ENCODE measurements at places on chromosomes 5 and 9.

DNA sequence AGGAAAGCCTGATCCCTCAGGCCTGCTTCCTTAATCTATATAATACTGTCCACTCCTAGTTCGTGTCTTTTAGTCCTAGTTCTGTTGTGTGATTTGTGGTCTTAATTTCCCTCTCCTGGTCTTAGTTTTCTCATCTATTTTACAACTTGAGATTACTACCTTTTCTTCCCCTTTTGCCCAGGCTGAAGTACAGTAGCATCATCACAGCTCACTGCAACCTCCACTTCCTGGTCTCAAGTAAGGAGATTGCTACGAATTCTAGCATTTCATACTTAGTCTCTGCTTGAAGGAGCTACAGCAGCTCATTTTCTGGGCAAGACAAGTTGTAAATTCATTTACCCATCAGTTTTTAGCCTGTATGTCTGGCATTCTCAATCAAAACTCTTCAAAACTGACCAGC is 5.5 kb downstream of the TRIM32 start:
- DNase-seq: peak; percentile 32

DNA sequence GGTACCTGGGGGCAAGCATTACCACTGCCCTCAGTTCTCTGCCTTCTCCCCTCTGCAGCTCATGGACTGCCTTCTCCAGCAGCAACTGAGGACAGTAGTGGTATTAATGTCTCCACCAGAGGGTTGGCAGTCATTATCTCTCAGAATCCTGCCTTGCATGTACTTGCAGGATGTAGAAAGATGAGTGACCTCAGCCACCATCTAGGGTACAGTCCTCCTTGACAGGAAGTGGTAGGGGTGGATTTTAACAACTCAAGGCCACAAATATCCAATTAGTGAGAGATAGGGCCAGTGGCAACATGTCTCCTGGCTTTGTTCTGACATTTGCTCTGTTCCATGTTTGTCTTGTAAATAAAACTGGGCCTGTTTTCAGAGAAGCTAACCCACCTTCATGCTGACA is 47.2 kb downstream of the F2R start:
- peak; percentile 37 for DNase-seq

GRCh38 chr5:122156724-122157325 is 27.5 kb downstream of the ZNF474 start:
- peak; percentile 15 for DNase-seq

DNA sequence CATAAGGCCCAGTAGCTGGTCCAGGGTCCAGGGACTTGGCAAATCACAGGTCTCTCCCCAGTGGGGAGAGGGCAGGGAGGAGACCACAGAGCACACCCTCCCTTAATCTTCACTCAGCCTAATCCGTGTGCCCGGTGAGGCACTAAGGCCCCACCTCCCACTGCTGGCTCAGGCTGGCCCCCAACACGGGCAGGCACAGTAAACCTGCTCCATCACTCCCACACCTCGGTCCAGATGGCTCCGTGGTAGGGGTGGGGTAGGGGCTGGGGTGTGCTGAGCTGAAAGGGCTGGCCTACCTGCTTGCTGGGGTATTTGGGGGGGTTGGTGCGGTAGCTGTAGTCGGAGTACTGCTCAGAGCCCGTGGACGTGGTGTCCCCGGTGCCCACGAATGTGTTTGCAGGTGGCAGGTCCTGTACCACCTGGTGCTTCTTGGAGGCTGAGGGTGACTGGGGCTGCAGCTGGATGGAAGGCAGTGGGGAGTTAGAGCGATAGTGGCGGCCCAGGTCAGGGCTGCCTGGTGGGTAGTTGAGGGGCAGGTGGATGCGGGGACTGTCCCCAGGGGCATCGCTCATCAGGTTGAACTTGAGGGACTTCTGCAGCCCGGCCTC is 15.2 kb downstream of the PCDH1 start:
- DNase-seq: no peak

GRCh38 chr5:3187771-3188425 is 407.7 kb upstream of the IRX1 start:
- no peak for DNase-seq

DNA sequence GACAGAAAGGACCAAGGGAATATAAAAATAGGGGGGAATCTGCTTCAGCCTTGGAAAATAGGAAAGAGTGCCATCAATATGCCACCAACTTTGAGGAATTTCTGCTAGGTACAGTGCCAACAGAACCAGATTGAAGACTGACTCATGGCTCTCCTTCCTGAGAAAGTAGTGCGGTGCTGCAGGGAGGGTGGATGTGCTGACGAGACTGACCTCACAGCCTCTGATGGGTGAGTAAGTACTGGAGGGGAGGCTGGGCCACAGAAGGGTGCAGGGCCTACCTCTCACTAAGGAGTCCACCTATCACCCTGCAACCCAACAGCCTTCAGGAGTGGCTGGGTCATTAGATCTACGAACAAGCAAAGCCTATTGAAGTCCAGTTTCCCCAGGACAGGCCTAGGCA is 187.6 kb downstream of the GABBR2 start:
- no peak for DNase-seq

DNA sequence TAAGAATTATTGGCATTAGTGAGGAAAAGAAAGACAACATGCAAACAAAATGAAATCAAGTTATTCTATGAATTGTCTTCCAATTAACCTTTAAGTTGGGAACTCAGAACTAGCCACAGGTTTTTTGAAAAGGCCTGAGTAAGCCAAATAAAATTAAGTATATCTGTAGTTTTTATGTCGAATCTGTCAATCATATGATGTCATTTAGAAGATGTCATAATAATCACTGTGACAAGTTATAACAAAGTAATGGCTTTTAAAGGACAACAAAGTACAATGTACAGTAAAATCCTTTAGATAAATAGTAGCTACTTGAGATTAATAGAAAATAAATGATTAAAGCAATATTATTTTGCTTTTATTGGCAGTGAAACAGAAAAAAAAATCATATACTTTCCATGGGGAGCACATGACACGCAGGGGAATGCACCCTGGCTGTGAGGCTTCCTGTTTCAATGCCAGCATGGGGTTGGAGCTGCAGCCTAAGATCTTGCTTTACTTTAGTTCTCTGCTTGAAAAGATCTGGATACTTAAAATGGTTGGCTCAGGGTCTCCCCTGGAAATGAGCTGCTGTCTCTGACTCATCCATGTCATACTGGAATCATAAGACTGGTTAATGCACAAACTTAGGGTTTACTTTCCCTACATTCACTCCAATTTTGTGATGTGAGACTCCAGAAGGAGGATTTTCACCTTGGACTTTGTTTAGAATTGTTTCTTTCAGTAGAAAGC is 284.3 kb downstream of the TAF11L14 start:
- DNase-seq: no peak

GRCh38 chr9:2234371-2234893 is 219.3 kb downstream of the SMARCA2 start:
- no peak for DNase-seq

DNA sequence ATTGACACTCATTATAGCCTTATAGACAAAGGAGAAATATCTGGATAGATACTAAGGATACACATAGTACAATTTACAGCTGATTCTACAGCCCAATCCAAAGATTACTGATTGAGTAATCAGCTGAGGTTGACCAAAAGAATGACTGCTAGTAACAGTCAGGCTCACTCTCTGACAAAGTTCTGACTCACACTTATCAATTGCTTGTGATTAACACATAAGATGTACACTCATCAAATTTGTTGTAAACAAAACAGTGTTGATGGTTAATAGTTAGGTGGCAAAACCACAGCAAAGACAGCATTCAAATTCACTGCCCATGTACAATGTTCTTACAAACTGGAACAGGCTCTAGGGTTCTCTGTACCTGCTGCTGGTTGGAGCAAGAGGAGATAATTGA is 422.7 kb downstream of the TLE1 start:
- no peak for DNase-seq

DNA sequence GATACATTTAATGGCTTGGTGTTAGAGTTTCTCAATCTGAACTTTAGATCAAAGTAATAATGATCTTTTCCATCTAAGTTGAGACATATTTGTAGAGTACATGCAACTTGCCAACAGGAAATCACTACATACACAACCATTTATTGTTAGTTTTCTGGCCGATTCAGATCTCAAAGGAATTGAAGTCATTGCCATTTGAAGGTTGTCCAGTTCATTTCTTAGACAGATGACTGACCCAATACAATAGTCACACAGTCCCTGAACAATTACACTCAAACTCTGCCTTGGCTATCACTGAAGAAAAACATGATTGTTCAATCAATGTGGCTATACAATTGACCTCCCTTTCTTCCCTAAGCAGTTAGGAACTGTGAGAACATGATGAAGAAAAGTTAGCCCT is 753.2 kb upstream of the RIOK2 start:
- DNase-seq: no peak

DNA sequence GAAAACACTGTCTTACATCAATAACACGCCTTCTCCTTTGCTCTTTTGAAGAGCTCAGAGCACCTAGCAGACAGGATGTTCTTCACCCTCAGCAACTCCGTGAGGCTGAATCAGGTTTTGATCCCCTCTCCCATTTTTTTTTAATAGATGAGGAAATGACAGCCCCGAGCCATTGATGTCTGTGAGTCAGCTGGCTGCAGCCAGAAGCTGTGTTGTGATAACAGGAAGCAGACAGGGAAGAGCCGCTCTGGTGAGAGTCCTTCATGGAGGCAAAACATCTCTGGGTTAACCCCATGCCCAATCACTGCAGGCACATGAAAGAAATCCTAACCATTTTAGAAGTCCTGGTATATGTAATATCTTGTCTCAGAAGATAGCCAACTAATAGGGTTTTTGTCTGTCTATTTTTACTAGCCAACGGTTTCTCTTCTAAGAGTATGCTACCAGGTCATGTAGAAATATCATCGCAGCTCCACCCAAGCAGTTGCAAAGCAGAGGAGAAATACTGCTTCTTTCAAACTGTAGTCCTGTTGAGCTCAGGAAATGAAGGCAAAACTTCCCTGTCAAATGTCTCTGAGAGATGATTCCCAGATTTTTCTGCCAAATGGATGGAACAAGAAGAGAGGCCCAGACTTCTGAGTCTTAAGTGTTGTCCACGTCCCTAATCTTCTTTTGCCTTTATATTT is 568.9 kb downstream of the CCDC171 start:
- DNase-seq: no peak

- no peak for DNase-seq
Observed at GRCh38 chr5:118548761-118549720, 439.3 kb downstream of the DTWD2 start.

DNA sequence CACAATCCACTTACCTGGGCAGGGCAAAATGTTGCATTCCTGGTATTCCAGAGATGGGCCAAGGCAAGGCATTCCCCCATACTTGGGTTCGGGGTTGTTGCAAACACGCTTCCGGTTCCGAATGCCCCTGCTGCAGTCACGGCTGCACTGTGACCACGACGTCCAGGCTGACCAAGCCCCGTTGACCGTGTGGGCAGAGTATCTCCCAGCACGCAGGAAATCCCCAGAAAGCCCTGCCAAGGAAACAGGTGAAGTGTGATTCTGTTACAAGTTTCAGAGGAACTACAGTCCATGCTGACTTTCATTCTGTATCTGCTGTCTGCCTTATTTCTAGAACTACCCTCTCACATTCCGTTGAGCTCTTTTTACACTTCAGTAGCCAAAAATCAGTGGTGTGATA is 483.0 kb downstream of the SEMA5A start:
- DNase-seq: no peak

GRCh38 chr5:8912106-8912505 is 633.8 kb downstream of the SEMA5A start:
- no peak for DNase-seq

- no peak for DNase-seq
Observed at GRCh38 chr5:168885324-168886120, 306.4 kb upstream of the PANK3 start.

DNA sequence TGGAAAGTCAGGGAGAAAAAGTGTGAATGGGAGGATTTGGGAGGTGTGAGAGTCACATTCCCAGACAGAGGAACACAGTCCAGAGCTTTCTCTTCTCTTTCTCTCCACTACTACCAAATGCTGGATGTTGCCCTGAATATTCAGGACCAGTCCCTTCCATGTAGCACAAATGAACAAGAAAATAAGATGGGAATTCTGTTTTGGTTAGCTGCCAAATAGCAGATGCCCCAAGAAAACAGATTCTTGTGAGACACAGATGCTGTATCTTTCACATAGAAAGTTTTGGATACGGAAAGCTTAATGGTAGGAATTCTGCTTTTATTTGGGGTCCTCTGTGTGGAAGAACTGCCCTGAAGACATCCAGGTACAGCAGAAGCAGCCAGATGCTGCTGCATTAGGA is 37.8 kb downstream of the PRLR start:
- DNase-seq: no peak

DNA sequence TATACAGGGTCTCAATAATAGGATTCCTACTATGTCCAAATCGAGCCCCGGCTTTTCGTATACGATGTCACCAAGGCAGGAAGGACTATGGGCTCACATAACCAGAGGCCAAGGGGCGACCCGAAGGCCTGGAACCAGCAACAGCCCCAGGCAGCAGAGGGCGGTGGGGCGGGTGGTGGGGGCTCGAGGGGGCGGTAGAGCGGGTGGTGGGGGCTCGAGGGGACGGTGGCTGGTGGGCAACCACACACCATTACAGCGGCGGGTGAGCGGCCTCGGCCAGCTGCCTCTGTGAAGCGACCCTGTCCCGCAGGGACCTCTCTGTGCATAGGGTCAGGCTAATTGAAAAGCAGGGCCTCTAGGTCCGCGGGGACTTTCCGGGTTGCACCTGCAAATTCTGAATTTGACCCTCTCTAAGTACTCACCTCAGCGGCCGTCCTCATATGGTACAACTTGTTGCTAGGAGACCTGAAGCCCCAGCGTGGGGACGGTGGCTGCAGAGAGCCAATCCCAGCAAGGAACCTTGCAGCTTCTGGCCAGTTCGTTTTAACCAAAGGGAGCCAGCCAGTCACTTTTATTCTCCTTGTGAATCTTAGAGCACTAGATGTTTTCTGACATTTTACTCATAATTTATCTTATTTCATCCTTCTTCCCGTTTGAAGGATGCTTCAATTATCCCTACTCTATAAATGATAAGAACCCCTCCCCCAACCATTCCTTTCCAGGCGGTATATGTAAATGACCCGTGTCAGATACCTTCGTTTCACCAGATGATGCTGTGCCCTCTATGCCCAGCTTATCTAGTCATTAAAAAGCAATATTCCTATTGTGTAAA is at the start of gene NME5:
TSS of gene NME5 (minus strand) at position 480 of the 832 bp plus-strand sequence. CDS start 648 bp downstream, outside the sequence.
- DNase-seq: no peak

- DNase-seq: no peak
Observed at GRCh38 chr5:157971571-157972216, 112.7 kb upstream of the CLINT1 start.

- DNase-seq: no peak
Observed at GRCh38 chr5:160471761-160472160, 50.1 kb downstream of the PTTG1 start.

- DNase-seq: no peak
Observed at GRCh38 chr9:4098031-4098430, 201.8 kb downstream of the GLIS3 start.
